ENCODE measurements at places on chromosomes 5 and 9. TPM values are rescaled to one million over a fixed set of nuclear protein-coding genes. Genes with fewer than 3 reads are reported as not detected.

- no peaks in the 10 kb centered on the region for H3K27me3 ChIP-seq
- no peak overlapping the region for H3K4me3 ChIP-seq
- no peaks in the 10 kb centered on the region for H3K36me3 ChIP-seq
- H3K4me1 ChIP-seq: no peaks in the 10 kb centered on the region
- H3K27ac ChIP-seq: no peak overlapping the region
Measured at GRCh38 chr9:103552712-103553111, 541.4 kb upstream of the SMC2 start.

DNA sequence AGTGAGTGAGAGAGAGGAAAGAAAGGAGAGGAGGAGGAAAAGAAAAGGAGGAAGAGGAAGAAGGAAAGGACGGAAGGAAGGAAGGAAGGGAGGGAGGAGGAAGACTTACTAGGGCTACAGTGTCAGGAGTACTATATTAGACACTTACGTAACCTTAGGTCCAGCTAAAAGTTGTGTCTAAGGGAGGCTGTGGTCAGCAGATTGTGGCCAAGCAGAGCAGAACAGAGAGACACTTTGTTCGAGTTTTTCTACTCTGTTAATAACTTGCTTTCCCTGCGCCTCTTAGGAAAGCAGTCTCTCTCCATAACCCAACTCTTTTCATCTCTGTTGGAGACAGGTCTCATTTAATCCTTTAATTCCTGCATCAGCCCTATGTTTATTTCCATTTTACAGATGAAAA is 138.9 kb downstream of the KCNN2 start:
- H3K27ac ChIP-seq: no peak overlapping the region
- no peaks in the 10 kb centered on the region for H3K36me3 ChIP-seq
- no peaks in the 10 kb centered on the region for H3K4me1 ChIP-seq

DNA sequence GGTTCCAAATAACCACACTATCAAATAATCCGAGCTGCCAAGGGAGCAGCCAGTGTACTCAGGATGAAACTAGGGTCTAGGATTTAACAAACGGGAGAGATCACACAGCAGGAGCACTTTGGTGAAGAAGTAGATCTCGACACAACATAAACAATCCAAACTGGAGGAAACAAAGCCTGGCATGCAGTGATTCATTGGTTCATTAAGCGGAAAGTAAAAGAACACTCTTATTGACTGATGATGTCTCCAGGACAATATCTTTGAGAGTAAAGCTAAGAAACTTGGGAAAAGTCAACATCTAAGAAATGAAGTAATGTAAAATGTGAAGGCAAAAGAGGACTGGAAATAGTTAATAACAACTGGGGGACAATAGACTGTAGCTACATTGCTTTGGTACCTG is 1478.3 kb upstream of the CDH9 start:
- DNase-seq: no peak
- no peaks in the 10 kb centered on the region for H3K36me3 ChIP-seq
- no peaks in the 10 kb centered on the region for H3K4me1 ChIP-seq
- no peak overlapping the region for H3K27ac ChIP-seq
- H3K4me3 ChIP-seq: no peak overlapping the region

DNA sequence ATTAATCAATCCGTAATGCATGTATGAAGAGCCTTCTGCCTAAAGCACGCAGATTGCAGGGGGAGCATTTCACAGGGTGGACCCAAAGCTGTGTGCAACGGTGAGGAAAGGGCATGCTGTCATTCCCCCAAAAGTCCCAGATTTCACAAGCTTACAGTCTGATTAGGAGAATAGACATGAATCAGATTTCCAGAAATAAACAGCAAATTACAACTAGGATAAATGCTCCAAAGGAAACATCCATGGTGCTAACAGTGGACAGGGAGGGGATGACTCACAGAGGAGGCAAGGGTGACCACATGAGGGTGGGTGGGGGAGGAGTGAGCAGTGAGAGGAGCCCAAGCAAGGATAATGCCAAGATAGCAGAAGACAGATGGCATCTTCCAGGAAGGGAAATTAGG is 258.4 kb upstream of the TAS2R1 start:
- H3K27me3 ChIP-seq: no peaks in the 10 kb centered on the region
- no peaks in the 10 kb centered on the region for H3K36me3 ChIP-seq
- H3K4me3 ChIP-seq: no peak overlapping the region
- no peak overlapping the region for H3K27ac ChIP-seq
- no peak for DNase-seq

Gene NDST1
- total RNA-seq: 3.0 TPM

Gene CER1
- not detected for total RNA-seq

Measured in activated T-helper 2 cell treated with anti-CD3 and anti-CD28 coated beads, Interferon-gamma antibody, Interleukin-2, Interleukin-4, amounts not matched to agents 10 μg/mL and 5 μg/mL and 100 μg/mL, durations not matched to agents 14 hours and 24 hours and 36 hours (primary cell).